Sciatic nerve (tissue), 2 donors: ENCODE measurements at places on chromosomes 12 and 14. TPM values are rescaled to one million over a fixed set of nuclear protein-coding genes. Genes with fewer than 3 reads are reported as not detected.

DNA sequence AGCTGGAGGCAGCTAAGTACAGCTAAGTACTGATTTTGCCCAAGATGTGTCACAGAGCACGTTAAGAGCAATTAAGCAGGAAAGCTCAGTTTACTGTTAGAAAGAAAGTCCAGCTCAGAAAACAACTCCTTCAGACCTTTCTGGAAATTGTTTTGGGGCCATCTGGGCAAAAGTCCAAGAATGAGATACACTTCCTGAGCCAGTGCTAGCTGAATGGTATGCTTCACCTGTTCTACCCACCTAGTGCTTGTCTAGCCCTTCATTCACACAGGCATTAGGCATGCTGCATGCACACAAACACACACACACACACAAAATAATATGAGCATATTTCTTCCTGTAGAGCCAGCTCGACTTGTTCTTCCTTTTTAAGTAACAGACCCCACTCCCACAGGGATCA lies 6.6 kb upstream of the IKZF4 start:
- no peak for DNase-seq

GRCh38 chr14:92549859-92550230 lies 36.3 kb downstream of the RIN3 start:
- no peak for DNase-seq

DNA sequence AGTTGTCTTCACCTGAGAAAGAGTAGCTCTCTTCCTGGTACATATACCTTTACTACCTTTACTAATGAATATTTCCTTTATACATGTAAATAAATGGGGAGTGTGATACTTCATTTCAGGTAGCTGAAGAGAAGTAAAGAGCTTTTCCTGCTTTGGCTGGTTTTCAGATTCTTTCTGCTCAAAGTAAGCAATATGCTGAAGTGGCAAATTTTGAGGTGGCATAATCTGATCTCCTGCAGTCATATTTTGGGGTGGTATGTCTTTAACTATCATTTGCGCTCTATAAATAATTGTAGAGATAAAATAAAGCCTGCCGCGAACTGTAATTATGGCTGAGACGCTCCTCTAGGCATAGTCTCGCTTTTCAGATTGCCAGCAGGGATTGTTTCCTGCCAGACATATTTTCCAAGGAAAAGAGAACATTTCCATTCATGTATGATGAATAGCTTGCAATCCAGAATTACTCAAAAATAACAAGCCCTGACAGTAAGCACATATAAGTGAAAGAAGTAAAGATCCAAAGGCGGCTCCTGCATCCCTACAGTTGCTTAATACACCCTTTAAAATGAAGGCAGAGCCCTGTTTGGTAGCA lies 200.7 kb downstream of the C12orf50 start:
- DNase-seq = no peak

- no peak for DNase-seq
Observed at GRCh38 chr12:82981150-82981549, 294.4 kb downstream of the TMTC2 start.

The C12orf60 gene
- 2.3 TPM for total RNA-seq

DNA sequence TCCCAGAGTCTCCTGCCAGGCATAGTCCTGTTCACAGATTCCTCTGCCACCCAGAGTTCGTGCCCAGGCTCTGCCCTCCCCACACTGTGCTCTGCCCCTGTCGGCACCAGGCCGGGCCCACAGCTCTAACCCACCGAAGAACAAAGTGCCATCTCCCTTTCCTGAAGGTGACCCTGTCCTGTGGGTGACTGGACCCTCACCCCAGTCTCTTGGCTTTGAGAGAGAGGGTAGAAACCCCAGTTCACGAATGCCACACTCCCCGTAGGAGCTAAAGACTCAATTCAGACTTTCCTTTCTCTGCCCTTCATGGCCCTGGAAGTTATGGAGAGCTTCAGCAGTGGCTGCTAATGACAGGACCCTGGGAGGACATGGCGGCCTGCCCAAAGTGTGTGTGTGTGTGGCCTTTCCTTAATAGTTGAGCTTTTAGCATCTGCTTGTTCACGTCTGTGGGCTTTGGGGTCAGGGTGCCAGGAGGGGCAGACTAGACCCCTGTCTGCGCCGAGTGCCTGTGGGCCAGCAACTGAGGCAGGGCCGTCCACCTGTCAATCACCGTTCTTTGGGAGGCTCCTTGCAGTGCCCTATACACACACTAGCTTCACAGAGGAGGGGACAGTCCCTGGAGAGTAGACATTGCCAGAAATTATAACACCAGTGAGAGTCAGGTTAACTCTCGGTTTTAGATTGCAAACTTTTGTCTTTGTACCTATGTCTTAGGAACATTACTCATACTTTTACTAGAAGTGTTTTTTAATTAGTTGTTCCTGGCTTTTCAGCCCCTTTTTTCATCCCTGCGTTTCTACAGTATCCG lies 84.6 kb upstream of the DYNC1H1 start:
- no peak for DNase-seq

DNA sequence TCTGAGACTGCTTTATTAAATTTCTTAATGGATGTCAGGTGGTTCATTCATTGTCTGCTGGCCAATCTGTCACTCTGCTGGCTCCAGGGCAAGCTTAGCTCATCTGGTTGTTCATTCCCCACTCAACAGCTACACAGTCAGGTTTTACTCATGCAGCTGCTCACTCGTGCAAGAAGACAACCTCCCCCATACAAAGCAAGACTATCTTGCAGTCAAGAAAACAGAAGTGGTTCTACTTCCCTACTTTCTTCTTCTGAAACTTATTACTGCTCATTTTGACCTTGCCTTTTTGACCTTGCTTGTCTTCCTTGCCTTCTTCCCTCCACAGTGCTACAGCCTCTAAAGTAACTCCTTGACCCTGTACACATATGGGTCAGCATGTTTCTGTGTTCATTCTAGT lies 277.9 kb downstream of the SSPN start:
- no peak for DNase-seq

GRCh38 chr12:117547209-117547608 lies 185.8 kb upstream of the NOS1 start:
- no peak for DNase-seq

The PRR4 gene
- total RNA-seq = 9.2 TPM

- peak; percentile 65 for DNase-seq
Observed at GRCh38 chr14:97077253-97077653, 280.1 kb downstream of the VRK1 start.

DNA sequence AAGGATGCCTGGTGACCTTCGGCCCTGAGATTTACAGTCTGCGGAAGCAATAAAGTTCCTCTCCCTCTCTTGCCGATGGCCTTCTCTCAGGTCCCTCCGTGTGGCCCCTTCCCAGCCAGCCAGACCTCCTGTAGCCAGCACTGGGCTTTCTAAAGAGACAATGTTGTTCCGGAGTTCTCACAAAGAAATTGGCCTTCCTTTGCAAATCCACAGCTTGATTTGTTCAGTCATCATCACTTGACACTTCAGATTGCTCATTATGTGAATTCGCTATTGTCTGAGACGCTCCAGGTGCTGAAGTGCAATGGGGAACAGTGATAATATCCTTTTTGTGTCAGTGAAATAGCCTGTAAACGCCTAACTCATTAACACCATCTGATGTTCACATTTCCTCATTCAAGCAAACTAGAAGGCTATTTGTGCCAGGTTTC lies 43.7 kb upstream of the GPHB5 start:
- no peak for DNase-seq

The ADCY4 gene
- 68.1 TPM for total RNA-seq

The TAS2R20 gene
- total RNA-seq = 4.6 TPM

DNA sequence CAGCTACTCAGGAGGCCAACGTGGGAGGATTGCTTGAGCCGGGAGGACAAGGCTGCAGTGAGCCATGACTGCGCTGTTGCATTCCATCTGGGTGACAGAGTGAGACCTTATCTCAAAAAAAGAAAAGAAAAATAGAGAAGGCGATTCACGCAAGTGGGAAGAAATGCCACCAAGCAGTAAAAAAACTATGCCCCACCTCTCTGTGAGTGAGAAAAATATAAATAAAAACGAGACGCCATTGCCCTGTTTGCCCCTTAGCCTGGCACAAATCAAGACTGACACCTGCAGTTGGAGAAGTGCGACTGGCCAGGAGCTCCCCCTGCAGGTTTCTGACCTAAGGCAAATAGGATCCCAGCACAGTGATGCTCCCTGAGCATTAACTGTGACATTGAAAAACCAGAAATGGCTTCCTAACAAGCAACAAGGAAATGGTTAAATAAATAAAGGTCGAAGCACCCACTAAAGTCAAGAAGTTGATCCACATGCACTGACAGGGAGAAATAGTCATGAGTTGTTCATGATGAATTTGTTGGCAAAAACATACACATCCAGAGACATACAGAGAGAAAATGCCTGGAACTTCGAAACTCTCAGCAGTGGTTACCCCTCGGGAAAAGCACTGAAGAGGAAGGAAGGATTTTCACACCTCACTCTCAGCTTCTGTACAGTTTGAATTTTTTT lies 21.1 kb downstream of the GSC start:
- no peak for DNase-seq

The AQP2 gene
- not detected for total RNA-seq

The CEBPE gene
- 0.31 TPM for total RNA-seq

The NRIP2 gene
- total RNA-seq = 73.4 TPM

DNA sequence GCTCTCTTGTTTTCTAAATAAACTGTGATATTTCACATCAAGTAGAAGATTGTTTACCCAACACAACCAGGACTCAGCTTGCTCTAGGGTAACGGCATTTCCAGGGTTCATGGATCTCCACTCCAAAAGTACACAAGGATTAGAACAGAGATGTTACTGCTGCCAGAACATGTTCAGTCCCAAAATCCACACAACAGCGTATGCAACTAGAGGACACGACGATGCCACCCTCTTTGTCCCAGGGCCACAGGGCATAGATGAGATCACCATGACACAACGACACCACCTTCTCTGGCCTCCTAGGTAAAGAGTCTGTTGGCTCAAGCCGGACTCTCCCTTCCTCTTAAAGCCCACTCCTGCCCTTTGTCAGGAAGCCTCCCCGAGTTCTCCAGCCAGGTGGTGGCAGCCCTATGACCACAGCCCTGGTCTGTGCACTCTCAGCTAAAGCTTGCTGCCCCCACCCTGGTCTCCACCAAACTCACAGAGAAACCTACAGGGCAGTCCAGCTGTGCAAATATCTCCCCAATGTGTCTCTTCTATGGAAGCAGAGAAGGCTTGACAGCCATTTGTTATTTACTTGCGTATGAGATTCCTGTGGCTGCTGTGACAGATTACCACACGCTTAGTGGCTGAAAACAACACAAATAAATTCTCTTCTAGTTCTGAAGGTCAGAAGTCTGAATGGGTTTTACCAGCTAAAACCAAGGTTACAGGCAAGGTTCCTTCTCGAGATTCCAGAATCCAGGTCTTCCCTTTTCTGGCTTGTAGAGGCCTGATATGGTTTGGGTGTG lies 10.3 kb downstream of the CLMN start:
- DNase-seq = no peak

- no peak for DNase-seq
Observed at GRCh38 chr14:66398437-66398836, 87.7 kb upstream of the CCDC196 start.

The SPTB gene
- 14.8 TPM for total RNA-seq

The PDE6H gene
- not detected for total RNA-seq

GRCh38 chr12:103877934-103878510 lies 37.0 kb upstream of the NT5DC3 start:
- DNase-seq = no peak

GRCh38 chr12:48972952-48973483 lies 1.5 kb upstream of the WNT10B start:
- DNase-seq = no peak

DNA sequence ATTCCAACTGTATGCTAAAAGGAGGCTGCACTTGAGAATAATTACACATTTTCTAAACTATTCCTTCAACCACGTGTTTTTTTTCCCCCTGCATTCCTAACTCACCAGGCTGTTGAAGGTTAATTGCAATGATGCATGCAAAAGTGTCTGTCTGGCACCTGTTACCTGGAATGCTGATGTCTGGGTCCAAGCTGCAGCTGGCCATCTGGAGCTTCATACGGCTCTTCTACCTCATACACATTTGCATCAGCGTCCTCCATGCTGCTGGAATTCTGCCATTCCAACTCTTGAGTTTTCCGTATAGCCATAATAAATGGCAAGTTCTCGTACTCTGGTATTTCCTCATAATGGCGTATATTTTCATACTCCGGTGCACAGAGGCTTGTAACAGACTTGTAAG lies 8.6 kb downstream of the FGD6 start:
- DNase-seq = no peak

The KRT75 gene
- total RNA-seq = not detected
